Thoracic aorta (tissue), 2 donors: ENCODE measurements at places on chromosomes 7 and 10.

DNA sequence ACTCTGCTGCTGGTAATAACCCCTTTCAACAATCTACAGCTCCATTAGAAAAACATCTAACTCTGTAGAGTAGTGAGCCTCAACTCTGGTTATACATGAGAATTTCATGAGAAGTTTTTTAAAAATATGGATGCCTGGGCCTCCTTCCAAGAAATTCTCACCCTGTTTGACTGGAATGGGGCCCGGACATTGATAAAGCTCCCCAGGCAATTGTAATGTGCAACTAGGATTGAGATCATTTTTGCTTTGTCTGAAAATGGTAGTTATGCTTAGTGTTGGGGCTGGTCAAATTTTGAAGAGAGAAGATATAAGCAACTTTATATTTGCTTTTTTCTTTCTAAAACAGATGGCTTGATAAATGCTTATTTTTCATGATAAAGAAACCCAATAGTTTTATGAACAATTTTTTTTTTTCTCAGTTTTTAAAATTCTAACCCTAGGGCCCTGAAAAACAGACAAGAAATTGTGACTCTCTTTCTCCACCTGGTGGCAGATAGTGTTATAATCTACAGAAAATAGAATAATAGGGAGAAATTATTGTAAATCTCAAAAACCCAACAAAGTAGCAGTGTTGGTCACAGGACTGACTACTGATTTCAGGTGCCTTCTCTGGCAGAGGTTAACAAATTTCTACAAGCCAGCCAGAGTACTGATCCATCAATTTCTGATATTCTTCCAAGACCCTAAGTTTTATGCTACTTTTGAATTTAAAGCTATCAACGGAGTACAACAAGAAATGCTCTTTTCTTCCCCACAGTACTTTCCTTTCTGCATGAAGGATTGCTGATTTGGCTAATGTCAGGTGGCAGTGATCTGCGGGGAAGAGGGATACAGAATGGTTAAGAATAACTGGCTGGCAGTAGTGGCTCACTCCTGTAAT lies 174.8 kb downstream of the DKK1 start:
- no peak overlapping the region for H3K27ac ChIP-seq
- DNase-seq, result no peak
- H3K4me3 ChIP-seq, result no peak overlapping the region
- H3K4me1 ChIP-seq, result peaks cover 17% of the 10 kb centered on the region
- H3K36me3 ChIP-seq, result no peaks in the 10 kb centered on the region

DNA sequence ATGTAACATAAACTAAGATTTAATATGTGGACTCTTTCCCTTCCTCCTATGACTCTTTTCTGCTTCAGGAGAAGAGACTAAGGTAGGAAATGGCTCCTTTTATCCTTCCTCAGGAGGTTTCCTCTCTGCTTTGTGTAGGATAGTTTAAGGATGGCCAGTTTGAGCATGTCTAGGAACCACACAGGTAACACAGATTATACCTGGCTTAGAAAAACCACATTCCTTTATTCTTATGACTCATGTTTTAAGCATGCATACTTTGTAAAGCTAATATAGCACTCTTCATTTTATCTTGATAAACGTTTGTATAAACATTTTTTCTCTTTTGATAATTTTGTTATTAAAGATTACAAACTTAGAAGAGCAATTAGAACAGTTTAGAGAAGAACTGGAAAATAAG lies 57.8 kb downstream of the CYP51A1 start:
- H3K36me3 ChIP-seq, result peaks cover 17% of the 10 kb centered on the region
- no peak overlapping the region for H3K27ac ChIP-seq
- no peak overlapping the region for H3K4me3 ChIP-seq

- no peaks in the 10 kb centered on the region for H3K4me1 ChIP-seq
- no peak overlapping the region for H3K4me3 ChIP-seq
- no peak for DNase-seq
- no peaks in the 10 kb centered on the region for H3K36me3 ChIP-seq
Measured at GRCh38 chr10:24947304-24948097, 4.9 kb downstream of the PRTFDC1 start.

DNA sequence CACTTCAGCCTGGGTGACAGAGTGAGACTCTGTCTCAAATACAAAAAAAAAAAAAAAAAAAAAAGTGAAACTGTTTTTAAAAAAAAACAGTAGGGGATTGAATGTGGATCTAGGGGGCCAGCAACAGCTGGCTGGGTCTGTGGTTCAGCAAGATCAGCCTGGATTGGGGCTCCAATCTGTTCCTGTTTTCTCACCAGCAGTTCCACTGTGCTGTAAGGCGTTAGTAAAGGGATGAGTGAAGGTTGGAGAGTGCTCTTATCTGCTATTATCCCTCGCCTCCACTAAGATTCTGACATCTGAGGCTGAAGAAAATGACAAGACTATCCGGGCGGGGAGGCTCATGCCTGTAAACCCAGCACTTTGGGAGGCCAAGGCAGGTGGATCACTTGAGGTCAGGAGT lies 41.6 kb upstream of the GTF2IRD1 start:
- DNase-seq, result no peak
- H3K27ac ChIP-seq, result no peak overlapping the region
- no peak overlapping the region for H3K4me3 ChIP-seq
- no peaks in the 10 kb centered on the region for H3K27me3 ChIP-seq

- H3K4me1 ChIP-seq, result no peaks in the 10 kb centered on the region
- no peaks in the 10 kb centered on the region for H3K27me3 ChIP-seq
- no peak for DNase-seq
- no peak overlapping the region for H3K27ac ChIP-seq
- no peaks in the 10 kb centered on the region for H3K36me3 ChIP-seq
Measured at GRCh38 chr10:25441270-25441669, 266.5 kb downstream of the GPR158 start.

DNA sequence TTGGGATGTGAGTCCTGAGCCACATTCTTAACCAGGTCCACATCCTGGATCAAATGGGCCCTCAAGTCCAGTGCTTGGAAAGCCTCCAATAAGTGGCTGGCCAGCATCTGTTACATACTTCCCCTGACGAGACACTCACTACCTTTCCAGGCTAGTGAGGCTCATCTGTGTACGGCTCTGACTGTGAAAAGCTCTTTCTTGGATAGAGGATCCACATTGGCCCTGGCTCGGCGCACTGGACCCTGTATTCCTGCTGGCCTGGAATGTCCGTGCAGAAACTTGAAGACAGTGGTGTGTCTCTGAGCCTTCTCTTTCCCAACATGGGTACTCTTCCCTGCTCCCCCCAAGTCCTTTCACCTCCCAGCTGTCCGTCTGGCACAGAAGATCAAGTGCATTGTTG lies 35.5 kb downstream of the MYL10 start:
- no peaks in the 10 kb centered on the region for H3K4me1 ChIP-seq
- no peaks in the 10 kb centered on the region for H3K36me3 ChIP-seq
- no peak for DNase-seq
- no peaks in the 10 kb centered on the region for H3K27me3 ChIP-seq
- H3K27ac ChIP-seq, result no peak overlapping the region

GRCh38 chr10:63670291-63670898 lies 149.2 kb downstream of the REEP3 start:
- no peak overlapping the region for H3K27ac ChIP-seq
- H3K27me3 ChIP-seq, result no peaks in the 10 kb centered on the region
- peaks cover 11% of the 10 kb centered on the region for H3K4me1 ChIP-seq
- no peaks in the 10 kb centered on the region for H3K36me3 ChIP-seq
- no peak for DNase-seq

GRCh38 chr7:511476-512145 lies 8.0 kb downstream of the PDGFA start:
- H3K4me3 ChIP-seq, result no peak overlapping the region
- peaks cover 36% of the 10 kb centered on the region for H3K4me1 ChIP-seq
- H3K36me3 ChIP-seq, result peaks cover 49% of the 10 kb centered on the region

GRCh38 chr7:1287752-1288201 lies 55.1 kb downstream of the UNCX start:
- H3K4me1 ChIP-seq, result peaks cover 14% of the 10 kb centered on the region
- no peak overlapping the region for H3K4me3 ChIP-seq
- no peak overlapping the region for H3K27ac ChIP-seq
- H3K36me3 ChIP-seq, result no peaks in the 10 kb centered on the region

GRCh38 chr10:49178489-49179471 lies 9.4 kb downstream of the TMEM273 start:
- peaks cover 11% of the 10 kb centered on the region for H3K4me1 ChIP-seq
- DNase-seq, result no peak
- no peaks in the 10 kb centered on the region for H3K27me3 ChIP-seq
- H3K4me3 ChIP-seq, result no peak overlapping the region

GRCh38 chr7:93185303-93186027 lies 37.3 kb upstream of the SAMD9L start:
- no peaks in the 10 kb centered on the region for H3K36me3 ChIP-seq
- H3K27ac ChIP-seq, result no peak overlapping the region
- no peak overlapping the region for H3K4me3 ChIP-seq
- no peaks in the 10 kb centered on the region for H3K4me1 ChIP-seq

DNA sequence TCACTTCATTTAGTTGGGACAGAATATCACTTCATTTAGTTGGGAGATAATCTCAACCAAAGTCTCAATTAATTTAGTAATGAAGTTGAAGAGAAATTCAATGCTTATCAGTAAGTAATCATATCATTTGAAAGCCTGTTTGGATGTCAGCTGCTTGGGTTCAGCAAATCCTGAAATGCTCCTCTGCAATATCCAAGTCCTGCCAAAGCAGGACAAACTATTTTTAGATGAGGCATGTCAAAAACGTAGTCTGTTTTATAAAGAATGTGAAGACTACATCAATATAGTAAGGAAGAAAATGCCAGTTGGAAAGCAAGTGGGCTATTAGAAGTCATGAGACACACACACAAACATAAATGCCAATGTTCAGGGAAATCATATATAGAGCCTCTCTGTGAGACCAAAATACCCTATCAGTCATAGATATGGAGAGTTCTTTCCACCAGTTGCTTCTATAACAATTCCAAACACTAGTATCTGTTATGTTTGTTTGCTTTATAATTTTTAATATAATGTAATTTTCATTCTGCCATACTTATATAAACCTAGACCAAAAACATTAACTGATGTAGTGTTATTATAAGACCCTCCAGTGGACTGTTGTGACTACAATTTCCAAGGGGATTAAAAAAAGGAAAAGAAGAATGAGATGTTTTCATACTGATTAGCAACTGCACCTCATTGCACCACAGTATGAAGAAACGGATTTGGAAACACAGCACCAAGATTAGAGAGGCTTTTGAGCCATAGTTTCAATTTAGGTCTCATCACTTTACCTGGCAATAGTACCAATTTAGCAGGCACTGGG lies 160.7 kb downstream of the LRRTM3 start:
- DNase-seq, result no peak
- no peak overlapping the region for H3K4me3 ChIP-seq
- H3K27me3 ChIP-seq, result no peaks in the 10 kb centered on the region
- no peaks in the 10 kb centered on the region for H3K36me3 ChIP-seq
- H3K27ac ChIP-seq, result no peak overlapping the region

DNA sequence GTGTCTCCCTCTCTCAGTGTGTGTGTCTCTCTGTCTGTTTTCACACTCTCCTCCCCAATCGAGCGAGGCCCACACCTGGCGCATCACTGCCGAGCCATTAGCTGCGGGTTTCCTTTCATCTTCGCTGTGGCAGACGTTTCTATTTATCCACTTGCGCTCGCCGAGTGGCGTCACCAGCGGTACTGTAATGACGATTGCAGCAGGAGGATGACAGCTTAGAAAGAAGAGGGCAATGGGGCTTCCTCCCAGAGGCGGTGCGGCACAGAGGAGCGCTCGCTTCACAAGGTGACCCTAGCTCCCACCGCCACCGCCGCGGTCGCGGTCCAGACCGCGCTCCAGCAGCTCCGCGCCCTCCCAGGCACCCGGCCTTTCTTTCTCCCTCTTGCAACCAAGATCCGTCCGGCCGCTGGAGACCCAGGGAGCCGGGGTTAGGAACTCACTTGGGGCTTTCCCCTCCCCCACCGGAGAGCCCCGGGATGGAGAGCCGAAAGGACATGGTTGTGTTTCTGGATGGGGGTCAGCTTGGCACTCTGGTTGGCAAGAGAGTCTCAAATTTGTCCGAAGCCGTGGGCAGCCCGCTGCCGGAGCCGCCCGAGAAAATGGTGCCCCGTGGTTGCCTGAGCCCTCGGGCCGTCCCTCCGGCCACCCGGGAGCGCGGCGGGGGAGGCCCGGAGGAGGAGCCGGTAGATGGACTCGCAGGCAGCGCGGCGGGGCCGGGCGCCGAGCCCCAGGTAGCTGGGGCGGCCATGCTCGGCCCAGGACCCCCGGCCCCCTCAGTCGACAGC lies at the start of gene EVX1:
TSS of gene EVX1 (plus strand) at position 248 of the 785 bp plus-strand sequence. CDS start at position 477, 229 bp downstream.
- DNase-seq, result no peak
- H3K4me3 ChIP-seq, result peak within 1 kb of the TSS; percentile 48
- H3K4me1 ChIP-seq, result peaks cover 19% of the 10 kb centered on the region
- no peak within 1 kb of the TSS for H3K27ac ChIP-seq
- peaks cover 47% of the 10 kb centered on the region for H3K27me3 ChIP-seq
- H3K36me3 ChIP-seq, result no peaks in the 10 kb centered on the region

DNA sequence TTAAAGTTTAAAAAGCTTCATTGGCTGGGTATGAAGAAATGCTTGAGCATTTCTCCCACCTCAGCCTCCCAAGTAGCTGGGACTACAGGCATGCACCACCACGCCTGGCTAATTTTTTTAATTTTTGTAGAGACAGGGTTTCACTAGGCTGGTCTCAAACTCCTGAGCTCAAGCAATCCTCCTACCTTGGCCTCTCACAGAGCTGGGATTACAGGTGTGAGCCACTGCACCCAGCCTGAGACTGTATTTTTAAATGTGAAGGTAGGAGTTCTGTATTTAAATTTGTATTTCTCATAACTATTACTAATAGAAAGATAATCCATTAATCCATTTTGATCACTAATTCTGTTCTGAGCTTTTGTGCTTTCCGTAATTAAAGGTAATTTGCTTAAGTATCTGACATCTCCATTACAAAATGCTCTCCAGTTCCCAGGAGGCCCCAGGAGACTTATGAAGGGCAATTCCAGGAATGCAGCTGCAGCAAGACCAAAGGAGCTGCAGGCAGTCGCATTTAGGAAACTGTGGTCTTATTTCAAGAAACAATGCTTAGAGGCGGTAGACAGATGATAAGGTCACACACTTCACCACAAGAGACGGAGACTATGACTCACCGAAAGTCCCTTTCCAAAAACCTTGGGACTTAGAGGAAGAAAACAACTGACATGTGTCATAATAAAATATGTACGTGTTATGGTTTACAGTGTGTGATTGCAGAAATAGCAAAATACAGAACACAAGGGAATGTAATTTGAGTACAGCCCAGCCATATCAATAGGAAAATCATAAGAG lies 23.3 kb downstream of the YAE1 start:
- no peak overlapping the region for H3K27ac ChIP-seq
- no peaks in the 10 kb centered on the region for H3K27me3 ChIP-seq
- no peak for DNase-seq
- no peaks in the 10 kb centered on the region for H3K4me1 ChIP-seq

DNA sequence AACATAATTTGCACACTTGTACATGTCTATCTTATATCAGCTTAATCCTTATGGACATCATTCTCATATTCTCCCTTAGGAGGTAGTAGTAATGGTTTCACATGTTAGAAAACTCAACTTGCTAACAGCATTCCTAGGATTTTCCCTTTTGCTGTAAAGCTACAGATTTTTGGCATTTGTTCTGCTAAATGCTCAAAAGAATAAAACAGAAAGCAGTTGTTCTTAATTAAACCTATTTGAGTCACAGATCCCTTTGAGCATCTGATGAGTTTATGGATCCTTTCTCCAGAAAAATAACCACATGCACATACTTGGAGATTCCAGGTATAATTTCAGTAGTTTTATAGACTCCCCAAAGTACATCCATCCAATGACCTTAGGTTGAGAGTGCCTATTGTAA lies 122.9 kb upstream of the BET1 start:
- no peaks in the 10 kb centered on the region for H3K4me1 ChIP-seq
- H3K27me3 ChIP-seq, result no peaks in the 10 kb centered on the region
- H3K4me3 ChIP-seq, result no peak overlapping the region
- DNase-seq, result no peak
- H3K36me3 ChIP-seq, result no peaks in the 10 kb centered on the region

GRCh38 chr7:38862666-38863065 lies 46.3 kb downstream of the VPS41 start:
- H3K27me3 ChIP-seq, result no peaks in the 10 kb centered on the region
- no peak overlapping the region for H3K27ac ChIP-seq
- H3K36me3 ChIP-seq, result peaks cover 1% of the 10 kb centered on the region
